ENCODE measurements at places on chromosomes 12 and 14. TPM values are rescaled to one million over a fixed set of nuclear protein-coding genes. Genes with fewer than 3 reads are reported as not detected.

GRCh38 chr12:66405395-66405794 lies 103.1 kb downstream of the HELB start:
- no peak overlapping the region for H3K4me3 ChIP-seq
- H3K27me3 ChIP-seq = no peaks in the 10 kb centered on the region
- H3K4me1 ChIP-seq = no peaks in the 10 kb centered on the region
- DNase-seq = no peak
- H3K36me3 ChIP-seq = no peaks in the 10 kb centered on the region

The PRKD1 gene
- 45.1 TPM for total RNA-seq

DNA sequence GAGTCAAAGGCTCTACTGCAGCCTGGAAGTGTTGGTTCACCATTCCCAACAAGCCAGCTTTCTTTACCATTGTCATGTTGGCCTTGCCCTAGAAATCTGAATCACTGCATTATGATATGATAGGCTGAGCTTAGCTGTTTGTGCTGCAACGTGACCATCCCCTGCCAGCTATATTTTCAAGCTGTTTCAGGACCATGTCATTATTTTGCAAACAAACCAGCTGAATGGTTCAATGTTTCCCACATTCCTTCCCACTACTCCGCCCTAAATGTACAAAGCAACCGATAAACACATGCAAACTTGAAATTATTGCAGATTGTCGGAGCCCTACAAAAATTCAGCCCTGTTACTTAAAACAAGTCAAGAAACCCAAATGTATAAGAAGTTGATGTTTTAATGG lies 136.1 kb downstream of the KICS2 start:
- no peak overlapping the region for H3K4me3 ChIP-seq
- peaks cover 17% of the 10 kb centered on the region for H3K4me1 ChIP-seq
- H3K27me3 ChIP-seq = no peaks in the 10 kb centered on the region
- H3K36me3 ChIP-seq = no peaks in the 10 kb centered on the region
- no peak overlapping the region for H3K27ac ChIP-seq

DNA sequence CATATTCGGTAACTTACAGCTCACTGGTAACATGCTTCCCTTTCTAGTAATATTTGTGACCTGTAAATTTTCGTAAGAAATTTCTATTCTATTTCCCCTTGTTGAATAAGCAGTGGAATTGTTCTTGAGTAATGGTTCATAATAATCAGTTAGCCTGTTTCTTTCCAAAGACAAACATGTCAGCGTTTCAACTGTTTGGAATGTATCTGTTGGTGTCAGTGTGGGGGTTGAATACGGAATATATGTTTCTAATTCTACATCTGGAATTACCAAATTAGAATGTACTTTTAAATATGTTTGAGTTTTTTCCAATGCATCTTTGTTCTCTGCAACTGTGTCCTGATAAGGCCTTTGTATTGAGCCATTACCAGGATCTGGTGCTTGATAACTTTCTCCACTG lies 2.0 kb downstream of the BBS10 start:
- H3K27me3 ChIP-seq = no peaks in the 10 kb centered on the region
- DNase-seq = no peak
- H3K4me3 ChIP-seq = peak overlapping the region; percentile 4
- peaks cover 13% of the 10 kb centered on the region for H3K4me1 ChIP-seq
- H3K27ac ChIP-seq = no peak overlapping the region
- no peaks in the 10 kb centered on the region for H3K36me3 ChIP-seq

DNA sequence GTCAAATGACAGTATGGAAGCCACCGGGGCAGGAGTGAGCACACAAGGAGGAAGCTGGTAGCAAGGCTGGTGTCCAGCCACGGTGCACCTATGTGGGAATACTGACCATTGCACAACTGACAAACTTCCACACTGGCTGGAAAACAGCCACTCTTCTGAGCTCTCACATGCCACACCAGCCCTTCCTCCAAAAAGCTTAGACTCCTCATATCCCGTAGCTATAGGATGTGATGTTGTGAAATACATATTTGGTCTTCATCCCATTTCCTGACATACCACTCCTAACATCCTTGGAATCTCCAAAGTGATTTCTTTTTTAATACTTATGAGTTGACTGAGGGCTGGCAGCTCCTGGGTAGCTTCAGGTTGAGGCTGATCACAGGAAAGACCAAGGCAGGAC lies 103.6 kb downstream of the NTF3 start:
- H3K27ac ChIP-seq = no peak overlapping the region
- H3K4me3 ChIP-seq = no peak overlapping the region
- DNase-seq = no peak
- H3K27me3 ChIP-seq = no peaks in the 10 kb centered on the region

The KCNC2 gene
- not detected for total RNA-seq

All from kidney (tissue), 22 donors.